Panc1 (cell line): ENCODE measurements at places on chromosomes 12 and 14. TPM values are rescaled to one million over a fixed set of nuclear protein-coding genes. Genes with fewer than 3 reads are reported as not detected.

Gene LRP10
- total RNA-seq, result 78.3 TPM

Gene LRP1-AS
- not detected for total RNA-seq

Gene TMEM119
- not detected for total RNA-seq

DNA sequence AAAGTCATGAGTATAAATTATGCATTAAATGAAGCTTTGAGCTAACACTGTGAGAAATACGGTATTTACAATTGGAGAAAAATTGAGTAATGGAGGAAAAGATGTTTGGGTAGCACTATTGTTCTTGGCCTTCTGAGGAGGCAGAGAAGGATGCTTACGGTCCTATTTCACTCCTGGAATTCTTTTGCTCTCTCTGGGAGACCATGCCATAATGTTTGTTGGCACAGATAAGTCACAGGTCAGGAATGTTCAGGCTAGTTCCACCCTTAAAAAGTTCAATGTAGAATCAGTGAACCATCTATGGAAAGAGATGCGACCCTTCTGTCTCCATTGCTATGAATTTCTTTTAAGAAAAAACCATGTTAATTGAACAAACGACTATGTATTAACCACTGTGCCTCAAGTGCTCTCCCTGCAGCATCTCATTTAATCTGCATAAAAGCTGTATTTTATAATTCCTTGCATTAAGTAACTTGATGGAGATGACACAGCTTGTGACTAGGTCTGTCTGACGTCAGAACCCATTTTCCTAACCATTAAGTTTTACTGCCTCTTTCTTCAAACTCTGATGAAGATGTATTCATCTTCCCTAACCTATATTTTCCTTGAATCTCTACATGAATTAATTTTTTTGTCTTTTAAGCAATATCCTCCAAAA lies 9.5 kb downstream of the BATF start:
- DNase-seq, result peak; percentile 43

DNA sequence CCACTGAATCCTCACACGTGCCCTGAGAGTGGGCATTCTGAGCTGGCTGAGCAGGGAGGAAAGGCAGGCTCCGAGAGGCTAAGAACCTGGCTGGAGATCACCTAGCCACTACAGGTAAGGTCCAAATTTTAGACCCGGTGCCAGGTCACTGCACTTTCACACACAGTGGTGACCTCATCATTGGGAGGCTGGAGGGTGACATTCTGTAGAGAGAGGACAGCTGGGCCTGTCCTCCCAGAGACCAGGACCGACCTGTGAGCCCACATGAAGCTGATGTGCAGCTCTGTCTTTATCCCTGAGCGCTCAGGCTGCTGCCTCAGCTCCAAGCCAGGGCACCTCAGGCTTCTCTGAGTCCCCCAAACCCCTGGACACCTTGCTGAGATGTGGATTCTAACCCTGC lies 4.1 kb downstream of the TTC7B start:
- DNase-seq, result no peak
